ENCODE measurements at places on chromosomes 11 and 22.

DNA sequence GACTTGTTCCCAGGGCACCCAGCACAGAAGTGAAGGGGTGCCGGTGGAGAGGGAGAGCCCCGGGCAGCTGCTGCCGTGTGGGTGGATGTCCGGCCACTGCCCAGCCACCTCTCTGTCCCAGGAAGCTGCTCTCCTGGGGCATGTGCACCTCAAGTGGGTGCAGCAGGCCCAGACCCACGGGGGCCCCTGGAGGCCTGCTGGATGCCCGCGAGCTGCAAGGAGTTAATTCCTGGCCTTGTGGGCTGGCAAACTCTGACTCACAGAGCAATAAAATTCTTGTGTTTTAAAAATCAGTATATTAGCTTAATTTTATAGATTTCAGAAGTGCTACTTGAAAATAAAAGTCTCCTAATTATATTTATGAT is 37.4 kb upstream of the KCNQ1OT1 start:
- no peak for DNase-seq

DNA sequence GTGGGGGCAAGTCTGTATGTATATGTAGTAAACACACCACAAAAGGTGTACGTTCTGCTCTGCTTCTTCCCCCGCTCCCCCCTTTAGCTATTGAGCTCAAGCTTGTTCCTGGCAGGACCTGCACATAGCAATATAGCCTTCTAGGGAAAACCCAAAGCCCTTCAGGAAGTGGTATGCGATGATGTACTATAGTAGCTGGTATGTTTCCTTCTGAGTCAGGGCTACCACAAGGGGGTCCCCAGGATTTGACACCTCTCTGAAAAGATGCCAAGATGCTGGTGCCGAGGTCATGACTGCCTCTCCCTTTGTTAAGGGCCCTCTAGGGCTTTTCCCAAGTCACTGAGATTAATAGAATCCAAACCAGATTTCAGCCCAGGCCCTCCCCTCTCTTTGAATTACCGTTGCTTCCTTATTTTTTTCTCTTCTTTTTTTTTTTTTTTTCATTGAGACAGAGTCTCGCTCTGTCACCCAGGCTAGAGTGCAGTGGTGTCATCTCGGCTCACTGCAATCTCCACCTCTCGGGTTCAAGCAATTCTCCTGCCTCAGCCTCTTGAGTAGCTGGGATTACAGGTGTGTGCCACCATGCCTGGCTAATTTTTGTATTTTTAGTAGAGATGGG is 268.4 kb downstream of the ETS1 start:
- peak; percentile 81 for DNase-seq

DNA sequence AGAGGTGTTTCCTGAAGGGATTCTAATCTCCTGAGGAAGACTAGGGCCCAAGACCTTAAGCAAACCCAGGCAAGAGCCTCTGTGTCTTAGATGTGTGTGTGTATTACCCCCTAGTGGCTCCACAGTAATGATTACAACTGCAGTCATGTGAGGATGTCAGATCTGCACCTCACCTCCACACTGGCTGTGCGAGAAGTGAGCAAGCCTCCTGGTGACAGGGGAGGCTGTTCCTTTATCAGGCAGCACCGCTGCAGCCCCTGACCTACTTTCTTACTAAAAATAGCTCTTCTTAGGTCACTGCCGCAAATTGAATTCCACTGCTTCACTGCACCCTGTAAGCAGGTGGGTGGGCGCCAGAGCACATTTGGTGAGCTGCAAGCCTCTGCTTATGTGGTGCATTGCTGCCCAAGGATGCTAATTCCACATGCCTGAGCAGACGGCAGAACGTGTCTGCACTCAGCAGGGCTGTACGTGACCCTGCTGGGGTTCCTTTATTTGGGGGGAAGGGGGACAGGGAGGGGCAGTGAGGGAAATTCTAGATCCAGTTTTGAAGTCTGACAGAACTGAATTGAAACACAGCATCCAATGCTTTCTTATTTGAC is 112.4 kb downstream of the KCNC1 start:
- no peak for DNase-seq

GRCh38 chr22:26323013-26323412 is 106.0 kb upstream of the ASPHD2 start:
- DNase-seq = no peak

GRCh38 chr22:46036558-46037408 is 59.8 kb upstream of the WNT7B start:
- peak; percentile 72 for DNase-seq

GRCh38 chr11:68181719-68182451 is 31.2 kb downstream of the KMT5B start:
- DNase-seq = no peak

- peak; percentile 22 for DNase-seq
Measured at GRCh38 chr11:67486481-67487195, 3.8 kb downstream of the AIP start.

DNA sequence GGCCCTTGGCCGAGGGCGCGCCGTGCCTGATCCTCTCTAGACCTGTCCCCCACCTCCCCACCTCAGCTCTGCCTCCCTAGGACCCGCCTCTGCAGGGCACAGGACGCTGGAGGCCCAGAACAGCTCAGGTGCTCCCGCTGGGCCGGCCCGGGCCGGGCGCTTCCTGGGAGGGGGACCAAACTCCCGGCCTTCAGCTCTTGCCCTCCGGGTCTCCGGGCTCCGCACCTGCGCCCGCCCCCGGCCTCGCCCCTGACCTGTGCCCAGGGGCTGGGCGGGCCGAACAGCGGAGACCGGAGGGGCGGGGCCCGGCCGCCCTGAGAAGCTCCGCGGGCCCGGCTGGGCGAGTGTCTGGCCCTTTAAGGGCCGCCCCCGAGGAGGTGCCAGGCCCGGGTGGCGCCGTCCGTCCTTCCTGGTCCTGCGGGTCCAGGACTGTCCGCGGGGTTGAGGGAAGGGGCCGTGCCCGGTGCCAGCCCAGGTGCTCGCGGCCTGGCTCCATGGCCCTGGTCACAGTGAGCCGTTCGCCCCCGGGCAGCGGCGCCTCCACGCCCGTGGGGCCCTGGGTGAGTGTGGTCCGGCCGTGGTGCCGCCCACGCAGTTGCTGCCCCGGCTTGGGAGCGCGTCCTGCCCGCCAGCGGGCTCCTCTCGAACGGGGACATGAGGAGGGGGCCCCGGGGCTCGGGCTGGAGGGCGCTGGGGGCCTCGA is at the start of gene SSH3:
TSS of gene SSH3 (plus strand) at position 399 of the 703 bp plus-strand sequence. CDS start at position 495, 96 bp downstream.
- no peak for DNase-seq

- DNase-seq = no peak
Measured at GRCh38 chr11:68498903-68499883, 38.6 kb downstream of the PPP6R3 start.

- no peak for DNase-seq
Measured at GRCh38 chr22:32335471-32335870, 22.2 kb upstream of the RFPL3 start.

GRCh38 chr11:38839071-38839470 is 2241.0 kb upstream of the RAG2 start:
- DNase-seq = no peak

DNA sequence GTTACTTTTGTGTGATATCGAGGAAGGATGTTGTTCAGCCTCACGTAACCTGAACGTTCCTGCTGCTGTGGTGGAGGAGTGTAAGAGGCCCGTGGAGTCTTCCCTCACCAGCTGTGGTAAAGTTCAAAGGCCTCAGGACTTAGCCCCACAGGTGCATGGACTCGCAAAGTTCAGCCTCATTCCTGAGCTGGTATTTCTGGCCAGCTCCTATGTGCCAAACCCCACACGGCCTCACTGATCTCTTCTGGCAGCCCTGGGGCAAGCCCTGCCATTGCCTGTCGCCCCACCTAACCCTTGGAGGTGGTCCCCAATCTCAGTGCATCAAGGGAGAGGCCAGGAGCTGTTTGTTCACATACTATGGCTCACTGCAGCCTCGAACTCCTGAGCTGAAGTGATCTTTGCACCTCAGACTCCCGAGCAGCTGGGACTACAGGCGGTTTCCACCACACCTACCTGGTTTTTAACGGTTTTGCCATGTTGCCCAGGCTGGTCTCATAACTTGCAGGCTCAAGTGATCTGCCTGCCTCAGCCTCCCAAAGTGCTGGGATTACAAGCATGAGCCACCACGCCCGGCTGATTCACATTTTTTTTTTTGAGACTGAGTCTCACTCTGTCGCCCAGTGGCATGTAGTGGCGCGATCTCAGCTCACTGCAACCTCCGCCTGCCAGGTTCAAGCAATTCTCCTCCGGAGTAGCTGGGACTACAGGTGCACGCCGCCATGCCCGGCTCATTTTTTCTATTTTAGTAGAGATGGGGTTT is 2.2 kb downstream of the PHRF1 start:
- no peak for DNase-seq

DNA sequence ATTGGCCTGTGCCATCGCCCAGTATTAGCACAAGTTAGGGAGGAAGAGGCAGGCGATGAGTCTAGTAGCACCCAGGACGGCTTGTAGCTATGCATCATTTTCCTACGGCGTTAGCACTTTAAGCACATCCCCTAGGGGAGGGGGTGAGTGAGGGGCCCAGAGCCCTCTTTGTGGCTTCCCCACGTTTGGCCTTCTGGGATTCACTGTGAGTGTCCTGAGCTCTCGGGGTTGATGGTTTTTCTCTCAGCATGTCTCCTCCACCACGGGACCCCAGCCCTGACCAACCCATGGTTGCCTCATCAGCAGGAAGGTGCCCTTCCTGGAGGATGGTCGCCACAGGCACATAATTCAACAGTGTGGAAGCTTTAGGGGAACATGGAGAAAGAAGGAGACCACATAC is 4.3 kb downstream of the TMEM25 start:
- DNase-seq = no peak

DNA sequence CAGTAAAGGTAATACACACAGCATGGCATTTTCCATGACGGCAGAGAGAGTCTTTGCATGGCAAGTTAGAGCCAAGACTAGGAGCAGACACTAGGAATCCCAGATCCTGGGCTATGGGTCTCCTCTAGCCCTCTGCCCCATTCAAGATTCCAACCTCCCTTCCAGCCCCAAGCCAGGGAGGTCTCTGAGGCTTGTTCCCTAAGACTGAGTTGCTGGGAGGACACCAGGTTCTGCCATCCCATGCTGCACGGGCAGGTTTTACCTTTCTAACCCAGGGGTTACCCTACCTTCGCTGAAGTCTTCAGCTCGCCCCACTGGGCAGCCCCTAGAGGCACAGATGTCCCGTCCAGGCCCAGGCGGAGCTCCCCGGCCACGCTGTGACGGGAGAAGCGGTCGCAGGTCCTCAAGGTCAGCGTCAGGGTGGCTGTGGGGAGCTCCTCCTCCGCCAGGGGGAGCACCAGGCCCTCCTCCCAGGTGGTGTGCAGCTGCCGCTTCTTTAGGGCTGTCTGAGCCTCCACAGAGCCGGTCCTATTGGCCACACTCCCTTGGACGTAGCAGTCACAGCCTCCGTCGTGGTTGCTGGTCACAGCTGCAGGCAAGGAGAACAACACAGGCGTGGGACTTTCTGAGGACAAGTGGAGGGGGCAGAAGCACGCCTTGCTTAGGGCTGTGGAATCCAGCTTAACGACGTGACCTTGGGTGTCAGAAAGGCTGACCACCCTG is 33.8 kb downstream of the SYT13 start:
- DNase-seq = no peak

- no peak for DNase-seq
Measured at GRCh38 chr22:27706489-27706888, 95.1 kb downstream of the MN1 start.

DNA sequence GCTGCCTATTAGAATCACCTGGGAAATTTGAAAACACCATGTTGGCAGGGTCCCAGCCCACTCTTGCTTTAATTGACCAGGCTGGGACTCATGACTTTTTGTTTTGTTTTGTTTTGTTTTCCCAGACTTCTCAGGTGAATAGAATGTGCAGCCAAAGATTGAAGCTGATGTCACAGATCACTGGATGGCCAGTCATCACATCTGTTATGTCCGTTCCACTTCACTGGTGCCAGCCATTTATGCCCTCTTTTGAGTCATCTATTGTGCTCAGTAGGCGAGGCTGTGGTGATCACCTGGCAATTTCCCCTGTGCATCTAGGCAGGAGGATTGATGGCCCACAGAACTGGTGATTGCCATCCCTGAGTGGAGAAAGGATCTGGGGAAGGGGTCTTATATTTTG is 297.3 kb downstream of the INSC start:
- no peak for DNase-seq

- no peak for DNase-seq
Measured at GRCh38 chr11:14290422-14290821, 68.6 kb downstream of the RRAS2 start.

- DNase-seq = no peak
Measured at GRCh38 chr22:34437140-34437539, 516.9 kb upstream of the LARGE1 start.

DNA sequence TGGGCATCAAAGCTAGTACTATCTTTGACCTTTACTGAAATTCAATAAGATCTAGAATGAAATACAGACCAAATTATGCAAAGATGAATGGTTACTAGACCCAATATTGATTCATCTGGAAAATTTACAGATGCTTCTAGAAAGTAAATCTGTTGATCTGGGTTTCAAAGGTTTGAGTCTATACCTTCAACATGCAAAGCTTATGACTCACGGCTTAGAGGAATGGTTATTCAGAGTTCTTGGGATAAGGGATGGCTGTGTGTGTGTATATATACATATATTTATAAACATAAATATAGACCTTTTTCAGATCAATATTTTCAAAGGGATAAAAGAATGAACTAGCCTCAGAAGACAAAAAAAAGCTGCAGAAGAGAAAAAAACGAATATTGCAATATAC is 1.3 kb downstream of the SPTY2D1 start:
- DNase-seq = no peak

DNA sequence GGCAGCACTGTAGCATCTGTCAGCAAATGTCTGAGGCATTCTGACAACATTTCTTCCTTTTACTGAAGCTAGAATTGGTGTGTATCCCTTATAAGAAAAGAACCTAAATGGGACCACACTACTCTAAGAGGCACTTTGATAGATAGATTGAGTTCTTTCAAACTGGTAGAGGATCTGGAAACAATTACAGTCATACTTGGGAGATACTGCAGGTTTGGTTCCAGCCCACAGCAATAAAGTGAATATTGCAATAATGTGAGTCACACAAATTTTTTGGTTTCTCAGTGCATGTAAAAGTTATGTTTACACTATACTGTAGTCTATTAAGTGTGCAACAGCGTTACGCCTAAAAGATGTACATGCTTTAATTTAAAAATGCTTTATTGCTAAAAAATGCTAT is 96.9 kb downstream of the SBF2 start:
- DNase-seq = no peak
